Dermis microvascular lymphatic vessel endothelial cell (primary cell): ENCODE measurements at places on chromosomes 16 and 17. TPM values are rescaled to one million over a fixed set of nuclear protein-coding genes. Genes with fewer than 3 reads are reported as not detected.

- no peak for DNase-seq
These were observed 59.2 kb downstream of the ANKRD11 start for GRCh38 chr16:89431158-89431584.

GRCh38 chr17:70552230-70552981 lies 383.1 kb downstream of the KCNJ2 start:
- peak; percentile 51 for DNase-seq

GRCh38 chr16:23842137-23842600 lies 6.4 kb downstream of the PRKCB start:
- DNase-seq: no peak

Gene NT5C
- 42.4 and 46.0 TPM in 2 replicates for total RNA-seq

Gene PPL
- total RNA-seq: 3.2 and 4.7 TPM in 2 replicates

GRCh38 chr16:67965668-67966548 lies 2.5 kb downstream of the SLC12A4 start:
- peak; percentile 21 for DNase-seq

DNA sequence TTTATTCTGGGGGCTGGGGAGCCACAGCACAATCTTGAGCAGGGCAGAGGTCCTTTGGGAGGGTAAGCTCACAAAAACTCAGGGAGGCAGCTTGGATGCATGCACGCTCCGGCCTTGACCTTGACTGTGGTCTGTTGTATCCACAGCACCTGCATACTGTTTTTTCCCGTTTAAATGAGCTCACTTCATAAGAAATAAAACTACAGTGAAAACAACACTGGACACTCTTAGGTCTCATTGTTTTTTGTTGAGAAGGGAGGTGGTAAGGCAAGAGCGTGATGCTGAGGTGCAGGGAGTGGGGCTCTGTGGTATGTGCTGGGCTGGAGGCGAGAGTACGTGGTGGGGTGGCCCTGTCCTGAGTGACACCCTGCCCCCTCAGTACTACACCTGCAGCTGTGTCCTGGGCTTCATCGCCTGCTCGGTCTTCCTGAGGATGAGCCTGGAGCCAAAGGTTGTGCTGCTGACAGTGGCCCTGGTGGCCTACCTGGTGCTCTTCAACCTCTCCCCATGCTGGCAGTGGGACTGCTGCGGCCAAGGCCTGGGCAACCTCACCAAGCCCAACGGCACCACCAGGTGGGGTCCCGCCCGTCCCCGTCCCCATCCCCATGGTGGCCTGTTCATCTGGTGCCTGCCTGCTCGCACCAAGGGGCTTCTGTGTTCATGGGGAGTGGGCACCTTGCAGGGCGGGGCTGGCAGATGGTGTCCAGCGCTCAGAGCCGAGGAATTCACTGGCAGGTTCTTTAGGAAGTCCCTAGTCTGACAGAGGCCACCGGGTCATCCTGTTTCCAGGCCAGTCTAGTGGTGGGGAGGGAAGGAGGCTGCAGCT lies 44.2 kb downstream of the ADCY7 start:
- DNase-seq: peak; percentile 7
